ENCODE measurements at places on chromosomes 2 and 18. TPM values are rescaled to one million over a fixed set of nuclear protein-coding genes. Genes with fewer than 3 reads are reported as not detected.
A peak's percentile ranks its signal among the peaks of the same experiment; 100 is the strongest.

The ADD2 gene
- 14.0 TPM for total RNA-seq

- no peaks in the 10 kb centered on the region for H3K27me3 ChIP-seq
- no peaks in the 10 kb centered on the region for H3K4me1 ChIP-seq
- H3K4me3 ChIP-seq: no peak overlapping the region
- no peak overlapping the region for H3K27ac ChIP-seq
- peak; percentile 46 for DNase-seq
Observed at GRCh38 chr2:15588329-15588919, 3.2 kb upstream of the DDX1 start.

GRCh38 chr2:151264157-151264825 lies 2.6 kb upstream of the RBM43 start:
- H3K36me3 ChIP-seq: no peaks in the 10 kb centered on the region
- no peak overlapping the region for H3K27ac ChIP-seq
- DNase-seq: no peak
- no peaks in the 10 kb centered on the region for H3K4me1 ChIP-seq
- H3K27me3 ChIP-seq: no peaks in the 10 kb centered on the region

- peaks cover 10% of the 10 kb centered on the region for H3K4me1 ChIP-seq
- no peak overlapping the region for H3K4me3 ChIP-seq
- H3K27me3 ChIP-seq: no peaks in the 10 kb centered on the region
- DNase-seq: no peak
- no peaks in the 10 kb centered on the region for H3K36me3 ChIP-seq
Observed at GRCh38 chr2:25315316-25315680, 26.4 kb downstream of the DNMT3A start.

GRCh38 chr2:44692821-44693220 lies 248.7 kb upstream of the SIX3 start:
- no peak overlapping the region for H3K27ac ChIP-seq
- DNase-seq: no peak
- H3K27me3 ChIP-seq: no peaks in the 10 kb centered on the region

DNA sequence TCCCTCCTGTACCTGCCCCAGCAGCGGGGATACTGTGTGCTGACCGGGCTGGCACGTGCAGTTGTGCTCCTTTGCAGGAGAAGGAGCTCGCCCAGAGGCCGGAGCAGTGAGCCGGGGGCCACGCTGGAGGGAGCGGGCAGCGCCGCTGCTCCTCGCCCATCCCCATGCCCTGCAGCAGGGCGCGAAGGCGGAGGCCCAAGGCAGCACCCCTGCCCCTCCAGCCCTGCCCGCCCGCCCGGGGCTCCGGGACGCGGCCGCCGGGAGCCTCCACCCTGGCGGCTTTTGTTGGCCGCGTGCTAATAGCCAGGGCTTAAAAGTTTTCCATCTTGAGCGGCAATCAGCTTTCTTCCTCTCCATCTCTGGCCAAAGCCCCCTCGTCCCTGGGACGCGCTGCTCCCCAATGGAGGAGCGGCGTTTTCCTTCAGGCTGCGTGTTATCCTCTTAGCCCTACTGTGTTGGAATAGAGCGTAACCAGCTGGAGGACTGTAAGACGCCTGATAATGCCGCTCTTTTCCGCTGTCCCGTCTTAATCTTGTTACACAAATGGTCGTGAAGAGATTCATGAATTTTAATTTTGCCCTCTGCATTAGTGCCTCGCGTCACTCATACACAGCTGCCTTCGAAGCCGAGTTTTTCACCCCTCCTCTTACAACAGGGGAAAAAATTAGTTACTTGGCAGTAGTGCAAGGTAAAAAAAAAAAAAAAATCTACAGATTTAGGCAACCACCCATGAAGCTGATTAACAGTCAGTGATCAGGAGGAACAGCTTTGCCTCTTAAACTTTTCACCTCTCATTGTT lies 172.9 kb upstream of the SIX3 start:
- no peak for DNase-seq
- H3K4me3 ChIP-seq: no peak overlapping the region
- no peaks in the 10 kb centered on the region for H3K4me1 ChIP-seq
- H3K27ac ChIP-seq: no peak overlapping the region

DNA sequence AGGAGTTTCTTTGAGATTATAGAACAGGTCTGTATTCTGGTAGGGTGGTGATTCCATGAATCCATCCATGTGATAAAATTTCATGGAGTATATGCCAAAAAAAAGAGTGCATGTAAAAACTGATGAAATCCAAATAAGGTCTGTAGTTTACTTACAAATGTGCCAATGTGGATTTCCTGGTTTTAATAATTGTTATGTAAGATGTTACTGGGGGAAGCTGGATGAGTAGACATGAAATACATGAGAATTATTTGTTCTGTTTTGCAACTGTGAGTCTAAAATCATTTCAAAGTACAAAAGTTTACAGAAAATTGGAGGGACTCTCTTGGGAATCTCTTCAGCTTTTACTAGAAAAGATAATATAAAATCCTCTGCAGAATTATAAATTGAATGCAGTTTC lies 23.7 kb upstream of the TMEM214 start:
- no peak for DNase-seq
- no peaks in the 10 kb centered on the region for H3K4me1 ChIP-seq
- H3K27me3 ChIP-seq: no peaks in the 10 kb centered on the region
- no peaks in the 10 kb centered on the region for H3K36me3 ChIP-seq
- H3K27ac ChIP-seq: no peak overlapping the region

DNA sequence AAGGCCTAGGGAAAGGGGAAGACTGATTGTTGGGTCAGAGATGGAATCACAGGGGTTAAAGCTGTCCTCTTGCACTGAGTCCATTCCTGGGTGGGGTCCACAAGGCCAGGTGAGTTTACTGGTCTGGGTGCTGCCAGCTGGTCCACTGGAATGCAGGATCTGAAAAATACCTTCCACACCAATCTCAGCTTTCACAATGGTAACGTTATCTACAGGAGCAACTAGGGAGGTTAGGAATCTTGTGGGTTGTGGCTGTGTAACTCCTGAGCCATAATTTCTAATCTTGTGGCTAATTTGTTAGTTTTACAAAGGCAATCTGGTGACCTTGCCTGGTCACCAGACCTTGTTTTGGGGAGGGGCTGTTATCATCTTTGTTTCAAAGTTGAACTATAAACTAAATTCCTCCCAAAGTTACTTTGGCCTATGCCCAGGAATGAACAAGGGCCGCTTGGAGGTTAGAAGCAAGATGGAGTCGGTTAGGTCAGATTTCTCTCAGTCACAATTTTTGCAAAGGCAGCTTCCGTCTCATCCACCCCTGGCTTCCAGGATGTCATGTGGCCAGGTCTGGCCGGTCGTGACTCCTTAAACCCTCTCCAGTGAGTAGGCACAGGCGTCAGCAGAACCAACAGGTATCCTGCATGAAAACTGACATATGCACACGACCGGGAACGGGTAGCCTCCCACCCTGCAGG lies 123.3 kb upstream of the SH3BP4 start:
- H3K27ac ChIP-seq: no peak overlapping the region
- H3K4me1 ChIP-seq: no peaks in the 10 kb centered on the region
- no peaks in the 10 kb centered on the region for H3K36me3 ChIP-seq
- H3K4me3 ChIP-seq: no peak overlapping the region

DNA sequence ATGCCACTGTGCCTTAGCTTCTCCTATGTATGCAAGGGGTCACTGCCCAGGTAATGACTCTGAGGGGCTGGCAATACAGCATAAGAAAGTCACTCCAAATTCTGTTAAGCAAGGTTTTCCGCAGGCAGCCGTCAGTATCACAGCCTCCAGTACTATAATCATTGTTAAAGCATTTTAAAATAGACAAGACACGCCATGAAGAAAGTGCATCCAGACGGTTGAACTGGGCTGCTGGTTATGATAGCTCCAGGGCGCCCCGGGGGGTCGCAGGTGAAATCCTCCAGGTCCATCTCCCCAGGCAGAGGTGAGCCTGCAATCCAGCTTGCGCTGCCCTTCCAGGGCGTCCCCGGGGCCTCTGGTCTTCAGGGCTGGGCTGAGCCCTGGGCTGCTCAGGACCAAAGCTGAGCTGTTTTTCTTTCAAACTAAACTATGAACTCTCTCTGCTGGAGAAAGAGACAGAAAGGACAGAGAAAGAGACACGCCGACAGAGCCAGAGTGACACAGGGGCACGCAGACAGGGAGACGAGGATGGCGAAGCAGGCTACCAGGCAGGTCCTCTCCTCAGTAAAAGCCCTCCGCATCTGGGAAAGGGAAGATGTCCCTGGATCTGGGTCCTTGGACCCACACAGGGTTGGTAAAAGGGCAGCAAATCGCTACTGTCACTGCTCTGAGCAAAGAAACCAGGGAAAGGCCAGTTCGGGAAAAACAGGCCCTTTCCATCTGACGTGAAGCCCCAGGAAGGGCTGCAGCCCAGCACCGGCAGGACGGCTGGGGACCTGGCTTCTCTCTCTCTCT lies 2.1 kb upstream of the TWIST2 start:
- H3K27ac ChIP-seq: no peak overlapping the region
- no peaks in the 10 kb centered on the region for H3K36me3 ChIP-seq
- no peaks in the 10 kb centered on the region for H3K27me3 ChIP-seq
- H3K4me1 ChIP-seq: no peaks in the 10 kb centered on the region

DNA sequence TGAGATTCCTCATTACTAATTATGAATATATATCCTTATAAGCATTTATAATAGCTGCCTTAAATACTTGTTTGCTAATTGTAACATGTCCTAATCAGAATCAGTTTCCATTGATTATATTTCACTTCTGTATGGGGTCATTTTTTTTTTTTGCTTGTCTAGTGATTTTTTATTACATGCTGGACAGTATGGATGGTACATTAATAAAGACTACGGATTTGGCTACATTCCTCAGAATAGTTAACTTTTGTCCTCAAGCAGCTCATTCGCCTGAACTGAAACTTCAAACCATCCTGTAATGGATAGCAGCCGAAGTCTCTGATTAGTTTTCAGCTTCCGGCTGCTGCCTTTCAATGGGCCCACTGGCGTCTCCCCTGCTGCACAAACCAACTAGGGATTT lies 11.7 kb downstream of the TGIF1 start:
- H3K4me3 ChIP-seq: no peak overlapping the region
- no peaks in the 10 kb centered on the region for H3K27me3 ChIP-seq
- no peak overlapping the region for H3K27ac ChIP-seq
- H3K36me3 ChIP-seq: no peaks in the 10 kb centered on the region
- DNase-seq: no peak

All from Peyer's patch (tissue), 4 donors.